ENCODE measurements at places on chromosomes 13 and 19.

DNA sequence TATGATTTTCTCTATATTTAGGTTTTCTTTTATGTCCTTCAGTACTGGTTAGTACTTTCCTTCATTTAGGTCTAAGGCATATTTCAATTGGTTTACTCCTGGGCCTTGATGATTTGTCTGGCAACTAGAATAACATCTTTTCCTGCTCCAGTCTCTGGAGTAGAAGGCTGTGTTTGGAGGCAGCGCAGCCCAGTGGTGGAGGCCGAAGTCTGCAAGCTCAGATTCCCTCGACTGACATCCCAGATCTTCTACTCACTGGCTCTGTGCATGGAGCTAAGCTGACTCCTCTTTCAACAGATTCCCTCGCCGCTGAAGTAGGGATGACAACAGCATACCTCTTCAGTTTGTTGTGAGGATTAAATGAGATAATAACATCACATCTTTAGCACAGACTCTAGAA is 141.0 kb downstream of the RAP2A start:
- no peak for DNase-seq

- no peak for DNase-seq
Measured at GRCh38 chr19:48206397-48207093, 36.1 kb downstream of the ZSWIM9 start.

DNA sequence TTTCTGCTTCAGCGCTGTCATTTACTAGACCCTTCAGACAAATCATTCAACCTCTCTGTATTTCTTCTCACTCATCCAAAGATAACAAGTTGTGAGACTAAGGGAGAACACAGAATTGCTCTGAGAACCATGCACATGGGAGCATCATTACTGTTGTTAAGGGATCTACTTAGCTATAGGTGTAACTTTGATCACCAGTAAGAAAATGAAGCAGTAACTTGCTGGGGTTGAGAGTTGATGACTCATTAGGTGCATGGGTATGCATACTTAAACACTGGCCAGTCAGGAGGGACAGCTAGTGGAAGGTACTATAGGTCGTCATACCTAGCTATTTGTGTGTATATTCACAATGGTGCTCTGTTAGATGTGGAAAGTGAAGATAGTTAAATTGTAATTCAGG is 61.5 kb downstream of the B3GLCT start:
- no peak for DNase-seq

DNA sequence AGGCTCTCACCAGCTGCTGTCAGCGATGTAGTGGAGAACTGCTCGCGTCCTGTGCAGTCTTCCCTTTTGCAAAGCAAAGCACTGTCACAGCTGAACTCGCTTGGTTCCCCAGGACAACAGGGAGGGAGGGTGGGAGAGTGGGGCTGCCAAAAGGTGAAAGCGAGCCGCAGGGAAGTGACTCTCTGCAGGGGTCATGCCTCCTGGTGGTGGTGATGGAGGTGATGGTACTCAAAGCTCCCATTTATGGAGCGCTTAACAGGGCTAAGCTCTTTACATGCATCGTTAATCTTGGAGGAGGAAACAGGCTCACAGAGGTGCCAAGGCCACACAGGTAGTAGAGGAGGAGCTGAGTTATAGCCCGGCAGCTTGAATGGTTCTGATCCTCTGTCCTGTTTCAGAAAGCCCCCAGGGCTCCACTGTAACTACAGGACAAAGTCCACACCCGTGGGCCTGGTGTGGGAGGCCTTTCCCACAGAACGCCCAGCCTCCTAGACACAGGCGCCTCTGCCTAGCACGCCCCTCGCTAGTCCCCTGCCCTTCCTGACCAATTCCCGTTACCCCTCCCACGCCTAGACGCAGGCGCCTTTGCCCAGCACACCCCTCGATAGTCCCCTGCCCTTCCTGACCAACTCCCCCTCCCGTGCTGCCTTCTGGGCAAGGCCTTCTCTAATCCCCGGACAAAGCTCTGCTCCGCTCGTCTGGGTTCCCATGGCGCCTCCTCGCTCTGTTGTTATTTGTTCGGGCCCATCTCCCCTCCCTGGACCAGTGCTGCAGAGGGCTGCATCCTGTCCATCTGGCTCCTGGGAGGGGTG is 10.7 kb downstream of the PPP1R37 start:
- no peak for DNase-seq

DNA sequence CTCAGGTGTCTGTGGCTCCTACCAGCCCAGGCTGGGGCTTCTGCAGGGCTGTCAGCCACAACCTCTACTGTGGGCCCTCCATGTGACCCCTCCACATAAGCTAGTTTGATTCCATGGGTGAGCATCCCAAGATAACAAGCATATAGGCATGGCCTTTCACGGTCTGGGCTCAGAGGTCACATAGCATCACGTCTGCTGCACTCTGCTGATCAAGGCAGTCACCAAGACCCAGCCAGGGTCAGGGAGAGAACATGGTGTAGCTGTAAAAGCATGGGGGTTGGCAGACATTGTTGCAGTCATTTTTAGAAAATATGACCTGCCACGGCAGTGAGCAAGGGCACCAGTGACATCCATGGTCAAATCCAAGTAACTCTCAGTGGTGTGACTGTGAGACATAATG is 698.8 kb downstream of the UQCRFS1 start:
- no peak for DNase-seq

GRCh38 chr19:10473192-10473591 is 30.0 kb downstream of the KEAP1 start:
- DNase-seq = no peak

DNA sequence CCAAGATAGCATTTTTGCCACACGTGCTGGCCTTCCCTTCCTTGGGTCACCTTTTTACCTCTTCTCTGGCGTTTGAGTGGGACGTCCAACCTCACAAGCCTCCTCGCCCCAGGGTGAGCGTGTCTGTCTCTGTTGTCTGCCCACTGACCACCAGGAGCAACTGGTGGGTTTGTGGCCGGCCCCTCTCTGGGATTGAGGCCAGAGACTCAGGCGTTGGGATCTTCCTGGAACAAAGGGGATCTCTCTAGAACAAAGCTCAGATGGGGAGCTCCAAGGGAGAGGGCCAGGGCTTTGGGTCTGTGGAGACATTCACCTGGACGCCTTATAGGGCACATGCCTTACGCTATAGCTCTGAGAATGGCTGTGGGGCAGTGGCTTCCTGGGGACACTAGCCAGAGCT is 17.4 kb downstream of the COMP start:
- no peak for DNase-seq

DNA sequence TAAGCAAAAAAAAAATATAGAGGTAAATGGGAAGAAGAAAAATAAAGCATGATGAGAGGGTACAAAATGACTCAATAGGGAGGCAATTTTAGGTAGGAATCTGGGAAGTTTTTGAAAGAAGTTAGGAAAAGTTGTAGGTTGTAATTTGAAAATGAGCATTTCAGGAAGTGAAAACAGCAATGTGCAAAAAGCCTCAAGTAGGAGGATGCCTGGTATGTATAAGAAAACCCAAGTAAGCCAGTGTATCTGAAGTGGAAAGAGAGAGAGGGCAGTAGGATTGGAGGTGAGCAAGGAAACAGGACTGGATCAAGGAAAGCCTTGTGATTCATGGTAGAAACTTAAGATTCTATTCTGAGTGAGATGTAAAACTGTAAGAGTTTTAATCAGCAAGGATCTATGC is 121.6 kb upstream of the SPRY2 start:
- no peak for DNase-seq

DNA sequence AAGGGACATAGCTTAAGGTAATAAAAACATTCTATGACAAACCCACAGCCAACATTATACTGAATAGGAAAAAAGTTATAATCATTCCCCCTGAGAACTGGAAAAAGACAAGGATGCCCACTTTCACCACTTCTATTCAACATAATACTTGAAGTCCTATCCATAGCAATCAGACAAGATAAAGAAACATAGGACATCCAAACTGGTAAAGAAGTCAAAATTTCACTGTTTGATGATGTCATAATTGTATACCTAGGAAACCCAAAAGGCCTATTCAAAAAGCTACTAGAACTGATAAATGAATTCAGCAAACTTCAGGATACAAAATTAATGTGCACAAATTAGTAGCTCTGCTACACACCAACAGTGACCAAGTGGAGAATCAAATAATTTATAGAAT is 1590.0 kb upstream of the PCDH20 start:
- DNase-seq = no peak

- no peak for DNase-seq
Measured at GRCh38 chr19:41932259-41932719, 4.0 kb upstream of the ERFL start.

GRCh38 chr13:75175575-75175974 is 306.4 kb downstream of the TBC1D4 start:
- no peak for DNase-seq

- no peak for DNase-seq
Measured at GRCh38 chr19:30557927-30558557, 185.9 kb downstream of the ZNF536 start.

- DNase-seq = no peak
Measured at GRCh38 chr19:38213911-38214625, 10.0 kb downstream of the DPF1 start.

GRCh38 chr19:17615889-17616685 is 60.6 kb downstream of the COLGALT1 start:
- DNase-seq = no peak

GRCh38 chr13:68715651-68716050 is 1392.0 kb upstream of the ATXN8OS start:
- DNase-seq = no peak

DNA sequence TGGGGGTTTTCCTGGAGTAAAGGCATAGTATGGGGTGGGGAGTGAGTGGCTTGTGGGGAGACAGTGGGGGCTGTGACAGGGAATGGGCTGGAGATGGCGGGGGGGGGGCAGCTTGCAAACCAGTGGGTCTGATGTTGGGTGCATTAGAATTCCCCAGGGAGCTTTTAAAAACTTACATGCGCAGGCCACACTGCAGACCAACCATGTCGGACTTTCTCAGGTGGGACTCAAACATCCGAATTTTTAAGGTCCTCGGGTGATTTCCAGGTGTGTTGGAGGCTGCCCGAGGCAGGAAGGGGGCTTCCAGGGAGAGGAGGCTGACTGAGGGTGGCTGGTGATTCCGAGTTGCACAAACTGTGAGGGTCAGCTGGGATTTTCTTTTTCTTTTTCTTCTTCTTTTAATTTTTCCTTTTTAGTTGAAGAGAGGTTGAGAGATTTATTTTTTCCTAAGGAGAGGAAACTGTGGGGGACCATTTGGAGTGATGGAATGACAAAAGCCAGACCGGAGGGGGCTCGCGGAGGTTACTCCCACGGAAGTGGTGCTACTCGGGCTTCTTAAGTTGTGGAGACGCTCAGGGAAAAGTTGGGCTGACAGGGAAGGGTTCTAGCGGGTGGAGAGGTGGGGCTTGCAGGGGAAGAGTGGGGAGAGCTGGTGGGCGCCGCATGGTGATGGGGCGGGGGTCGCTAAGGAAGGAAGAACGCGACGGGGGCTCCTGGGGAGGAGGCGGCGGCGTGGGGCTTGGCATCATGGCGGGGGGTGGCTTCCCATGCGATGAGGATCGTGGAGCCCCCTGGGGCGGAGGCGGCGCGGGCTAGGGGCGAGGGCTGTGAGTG is 997 bp upstream of the CACNG8 start:
- no peak for DNase-seq

DNA sequence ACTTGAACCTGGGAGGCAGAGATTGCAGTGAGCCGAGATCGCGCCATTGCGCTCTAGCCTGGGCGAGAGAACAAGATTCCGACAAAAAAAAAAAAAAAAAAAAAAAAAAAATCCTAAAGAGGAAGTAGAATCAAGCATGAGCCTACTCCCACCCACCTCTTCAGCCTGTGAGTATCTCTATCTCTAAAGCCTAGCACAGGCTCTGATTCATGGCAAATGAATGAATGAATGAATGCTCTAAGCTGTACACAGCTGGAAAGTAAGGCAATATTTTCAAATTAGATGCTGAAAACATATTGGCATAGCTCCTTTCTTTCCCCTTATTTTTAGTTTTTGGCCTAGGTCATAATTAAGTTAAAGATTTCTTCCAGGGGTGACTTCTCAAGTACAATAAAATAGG is 35.7 kb upstream of the FAM216B start:
- DNase-seq = no peak

DNA sequence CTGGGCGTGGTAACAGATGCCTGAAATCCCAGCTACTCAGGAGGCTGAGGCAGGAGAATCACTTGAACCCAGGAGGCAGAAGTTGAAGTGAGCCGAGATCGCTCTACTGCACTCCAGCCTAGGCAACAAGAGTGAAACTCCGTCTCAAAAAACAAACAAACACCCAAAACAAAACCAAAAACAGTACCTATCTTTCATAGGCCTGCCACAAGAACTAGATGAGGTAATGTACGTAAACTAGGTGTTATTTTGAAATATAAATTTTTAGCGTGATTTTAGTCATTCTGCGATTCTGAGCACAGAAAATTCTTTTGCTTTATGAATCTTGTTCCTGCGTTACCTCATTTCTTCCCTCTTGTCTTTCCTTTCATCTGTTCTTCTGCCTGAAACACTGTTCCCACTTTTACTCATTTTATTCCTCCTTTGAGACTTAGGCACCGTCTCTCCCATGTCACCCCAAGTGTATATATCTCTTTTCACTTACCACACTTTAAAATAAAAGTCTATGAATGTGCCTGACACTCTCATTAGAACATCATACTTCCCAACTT is 238.2 kb upstream of the HTR2A start:
- no peak for DNase-seq

- DNase-seq = no peak
Measured at GRCh38 chr13:63625869-63626268, 2210.2 kb upstream of the PCDH20 start.

DNA sequence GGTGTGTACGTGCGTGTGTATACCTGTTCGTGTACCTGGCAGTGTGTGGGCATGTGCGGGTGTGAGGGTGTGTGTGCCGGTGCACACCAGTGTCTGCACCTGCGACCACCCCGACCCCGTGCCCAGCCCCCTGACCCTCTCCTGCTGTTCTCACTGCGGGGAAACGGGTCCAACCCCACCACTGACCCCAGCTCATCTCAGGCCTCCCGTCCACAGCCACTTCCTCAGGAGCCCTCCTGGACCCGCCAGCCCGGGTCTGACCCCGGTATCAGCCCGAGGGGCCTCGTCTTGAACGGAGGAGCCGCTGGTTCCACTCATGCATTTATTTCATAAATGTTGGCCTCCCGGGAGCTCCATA is 23.8 kb upstream of the ONECUT3 start:
- no peak for DNase-seq

GRCh38 chr19:28727480-28728159 is 485.3 kb downstream of the UQCRFS1 start:
- DNase-seq = no peak

DNA sequence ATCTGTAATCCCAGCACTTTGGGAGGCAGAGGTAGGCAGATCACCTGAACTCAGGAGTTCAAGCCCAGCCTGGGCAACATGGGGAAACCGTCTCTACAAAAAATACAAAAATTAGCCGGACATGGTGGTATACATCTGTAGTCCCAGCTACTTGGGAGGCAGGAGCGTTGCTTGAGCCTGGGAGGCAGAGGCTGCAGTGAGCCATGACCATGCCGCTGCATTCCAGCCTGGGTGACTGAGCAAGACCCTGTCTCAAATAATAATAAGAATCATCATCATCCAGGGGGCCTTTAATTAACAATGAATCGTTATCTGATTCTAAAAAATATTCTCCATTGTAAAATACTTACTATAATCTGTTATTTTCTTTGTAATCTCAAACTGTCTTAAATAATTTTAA is 283.4 kb downstream of the DACH1 start:
- DNase-seq = no peak

GRCh38 chr19:18417250-18418028 is 1.8 kb upstream of the SSBP4 start:
- no peak for DNase-seq

Data from effector CD4-positive, alpha-beta T cell (primary cell).